IPS DF 6.9 (cell line): ENCODE measurements at places on chromosomes 12 and 14.

GRCh38 chr12:32679920-32680237 is 778 bp downstream of the DNM1L start:
- DNase-seq: no peak

- DNase-seq: no peak
Observed at GRCh38 chr14:23115918-23116317, 3.1 kb downstream of the CEBPE start.

DNA sequence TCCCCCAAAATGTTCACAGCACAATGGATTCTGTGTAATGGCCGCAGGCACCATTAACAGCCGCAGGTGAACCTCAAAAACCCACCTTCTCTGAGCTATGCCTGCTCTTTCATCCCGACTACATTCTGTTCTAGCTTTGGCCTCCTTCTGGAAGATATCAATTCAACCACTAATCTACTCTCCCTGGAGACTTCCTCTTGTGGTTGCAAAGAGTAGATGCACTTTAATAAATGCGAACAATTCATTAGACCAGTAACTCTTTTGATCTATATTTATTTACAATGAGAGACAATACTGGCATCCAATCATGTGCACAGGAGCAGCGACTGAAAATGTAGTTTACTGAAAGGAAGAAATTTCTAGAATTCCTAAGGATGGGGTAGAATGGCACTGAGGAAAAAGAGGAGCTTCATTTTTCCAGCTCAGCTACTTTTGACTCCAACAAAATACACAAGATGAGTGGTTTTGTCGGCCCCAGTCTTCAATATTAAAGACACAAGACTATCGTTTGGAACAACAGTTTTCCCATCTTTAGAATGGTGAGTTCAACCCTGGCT is 5.3 kb downstream of the GRIN2B start:
- no peak for DNase-seq

GRCh38 chr14:73758392-73759182 is 44.4 kb upstream of the PNMA1 start:
- DNase-seq: peak; percentile 68

GRCh38 chr14:93073910-93074769 is 41.6 kb downstream of the ITPK1 start:
- DNase-seq: no peak

GRCh38 chr12:64304571-64304970 is 82.5 kb upstream of the KICS2 start:
- no peak for DNase-seq

DNA sequence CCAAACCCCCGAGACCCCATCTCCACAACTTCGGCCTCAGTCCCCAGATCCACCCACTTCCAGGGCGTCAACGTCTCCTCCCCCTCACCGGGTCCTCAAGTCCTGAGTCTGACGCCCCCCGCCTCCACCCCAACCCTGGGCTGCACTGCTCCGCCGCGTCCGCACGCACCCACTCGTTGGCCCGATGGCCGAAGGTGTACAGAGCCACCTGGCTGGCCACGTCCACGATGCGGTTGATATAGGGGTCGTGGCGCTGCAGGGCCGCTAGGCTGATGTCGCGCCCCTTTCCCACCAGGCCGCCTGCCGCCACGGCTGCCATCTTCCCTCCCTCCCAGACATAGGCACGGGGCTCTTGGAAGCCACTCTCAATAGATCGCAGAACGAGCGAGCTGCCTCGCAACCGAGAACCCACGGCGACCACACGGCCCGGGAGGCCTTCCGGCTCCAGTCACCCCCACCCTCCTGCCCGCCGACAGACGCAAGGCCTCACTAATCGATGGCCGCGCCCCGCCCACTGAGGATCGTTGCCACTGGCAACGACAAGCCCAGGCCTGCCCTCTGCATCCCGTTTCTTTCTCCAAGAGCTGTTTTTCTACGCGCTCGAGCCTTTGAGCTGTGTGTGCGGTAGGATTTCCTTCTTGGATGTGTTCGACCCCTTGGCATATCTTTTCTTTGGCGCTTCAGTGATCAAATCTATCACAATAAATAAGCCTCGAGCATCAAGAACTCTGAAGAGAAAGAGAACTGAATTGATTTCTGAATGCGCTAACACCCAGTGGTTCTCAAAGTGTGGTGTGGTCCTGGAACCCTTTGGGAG is at the start of gene DCP1B:
TSS of gene DCP1B (minus strand) at position 345 of the 817 bp plus-strand sequence. CDS start at position 319, 26 bp downstream.
- DNase-seq: peak; percentile 88

- DNase-seq: no peak
Observed at GRCh38 chr12:42469355-42470175, 120.0 kb downstream of the PRICKLE1 start.

GRCh38 chr12:98109266-98109665 is 406.1 kb upstream of the TMPO start:
- DNase-seq: no peak

- DNase-seq: no peak
Observed at GRCh38 chr14:76112889-76113624, 38.7 kb upstream of the GPATCH2L start.

GRCh38 chr12:77500089-77500488 is 330.6 kb upstream of the NAV3 start:
- no peak for DNase-seq
